Mucosa of descending colon (tissue), 3 donors: ENCODE measurements at places on chromosomes 6 and 20. TPM values are rescaled to one million over a fixed set of nuclear protein-coding genes. Genes with fewer than 3 reads are reported as not detected.

- DNase-seq: no peak
Measured at GRCh38 chr6:8536122-8536521, 100.8 kb upstream of the SLC35B3 start.

DNA sequence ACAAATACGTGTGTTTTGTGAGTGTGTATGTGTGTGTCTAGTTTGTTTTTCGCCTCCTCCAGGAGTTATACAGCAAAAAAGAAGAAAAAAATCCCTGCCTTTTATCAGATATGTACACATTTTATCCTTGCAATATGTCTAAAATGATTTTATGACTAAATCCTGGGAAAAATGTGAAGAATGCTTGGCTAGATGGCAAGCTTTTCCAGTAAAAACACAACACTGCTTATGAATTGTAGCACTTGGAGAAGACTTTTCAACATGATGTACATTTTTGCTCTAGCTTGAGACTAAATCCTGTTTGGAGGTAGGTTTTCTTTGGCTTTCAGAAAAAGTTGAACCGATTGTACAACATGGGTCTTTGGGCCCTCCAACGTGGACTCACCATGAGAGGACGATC is 160.2 kb downstream of the GMPR start:
- DNase-seq: no peak

Gene GNAS-AS1
- 1.4 TPM for total RNA-seq

DNA sequence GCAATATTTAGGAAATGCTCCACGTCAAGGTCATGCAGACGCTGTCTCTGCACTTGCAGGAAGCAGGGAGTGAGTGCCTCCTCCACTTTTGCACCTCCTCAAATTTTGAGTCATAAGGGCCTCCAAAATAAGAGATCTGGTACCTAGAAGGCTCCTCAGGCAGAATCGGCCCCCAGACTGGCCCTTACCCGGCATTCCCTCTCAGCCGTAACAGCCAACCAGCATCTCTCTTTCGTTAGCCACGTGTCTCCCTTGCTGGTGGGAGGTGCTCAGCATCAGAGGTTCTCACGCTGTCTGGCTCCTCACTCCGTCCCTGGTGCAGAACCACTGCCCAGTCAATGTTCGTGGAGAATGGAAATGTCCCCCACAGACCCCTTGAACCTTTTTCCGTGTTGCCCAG is 75.3 kb downstream of the ANKRD60 start:
- DNase-seq: no peak

- peak; percentile 3 for DNase-seq
Measured at GRCh38 chr20:63117661-63118302, 98.1 kb downstream of the YTHDF1 start.

Gene ANKRD6
- 10.9 TPM for total RNA-seq

GRCh38 chr20:54083459-54083858 is 13.1 kb upstream of the BCAS1 start:
- DNase-seq: no peak

GRCh38 chr6:16420337-16420714 is 181.9 kb downstream of the GMPR start:
- DNase-seq: no peak

DNA sequence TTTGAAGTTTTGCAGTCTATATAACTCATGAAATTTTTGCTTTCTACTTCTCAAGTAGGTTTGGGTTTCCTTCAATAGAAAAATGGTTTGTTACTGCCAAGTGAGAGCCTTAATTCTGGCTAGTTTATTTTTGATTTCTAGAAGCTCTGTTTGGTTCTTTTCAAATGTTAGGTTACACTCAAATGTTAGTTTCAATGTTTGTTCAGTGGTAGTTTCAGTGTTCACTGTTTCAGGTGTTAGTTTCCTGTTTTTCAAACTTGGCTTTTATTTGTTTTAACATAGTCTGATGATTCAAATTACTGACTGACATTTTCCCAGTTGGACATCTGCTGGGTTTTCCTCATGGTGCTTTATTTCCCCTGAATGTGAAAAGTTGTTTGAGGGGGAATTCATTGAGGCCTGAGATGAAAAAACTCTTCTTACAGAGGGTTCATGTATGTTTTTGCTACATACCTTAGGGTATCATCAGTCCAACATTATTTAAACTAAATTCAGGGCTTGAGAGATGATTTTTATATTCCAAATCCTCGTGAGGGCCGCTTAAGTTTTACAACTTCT is 189.0 kb downstream of the JARID2 start:
- DNase-seq: no peak
